Activated T-helper 17 cell treated with anti-CD3 and anti-CD28 coated beads, Interleukin-2, amount 50 U/mL, for 72 hours (primary cell): ENCODE measurements at places on chromosomes 5 and 9. TPM values are rescaled to one million over a fixed set of nuclear protein-coding genes. Genes with fewer than 3 reads are reported as not detected.

HSPB3 gene
- not detected for total RNA-seq

CREBRF gene
- 29.5 TPM for total RNA-seq

IFNA21 gene
- not detected for total RNA-seq

FLT4 gene
- 0.56 TPM for total RNA-seq

GRCh38 chr5:180717989-180718388 is 21.9 kb downstream of the OR2Y1 start:
- peak; percentile 60 for ATAC-seq

SLC4A9 gene
- 0.26 TPM for total RNA-seq

- no peak for ATAC-seq
Measured at GRCh38 chr5:132423438-132423898, 54.0 kb downstream of the SLC22A5 start.

DNA sequence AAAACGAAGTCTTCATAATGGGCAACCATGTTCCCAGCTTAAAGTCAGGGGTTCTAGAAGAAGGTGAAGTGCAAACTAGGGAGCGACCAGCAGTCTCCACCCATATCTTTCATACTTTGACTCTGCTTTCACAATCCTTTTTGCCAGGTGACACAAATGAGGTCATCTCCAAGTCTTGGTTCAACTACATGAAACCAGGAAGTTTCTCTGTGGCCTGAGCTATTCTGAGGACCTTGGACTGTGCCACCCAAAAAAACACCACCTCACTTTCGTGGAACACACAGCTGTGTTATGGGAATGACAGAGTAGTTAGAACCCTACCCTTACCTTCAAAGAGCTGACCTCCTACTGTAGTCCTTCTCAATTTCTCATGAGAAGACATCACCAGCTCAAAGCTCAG is 309.2 kb downstream of the AGTPBP1 start:
- ATAC-seq, result no peak

GRCh38 chr9:131625790-131626670 is 80.7 kb downstream of the PRRT1B start:
- ATAC-seq, result no peak

PTPN3 gene
- total RNA-seq, result 0.82 TPM

DNA sequence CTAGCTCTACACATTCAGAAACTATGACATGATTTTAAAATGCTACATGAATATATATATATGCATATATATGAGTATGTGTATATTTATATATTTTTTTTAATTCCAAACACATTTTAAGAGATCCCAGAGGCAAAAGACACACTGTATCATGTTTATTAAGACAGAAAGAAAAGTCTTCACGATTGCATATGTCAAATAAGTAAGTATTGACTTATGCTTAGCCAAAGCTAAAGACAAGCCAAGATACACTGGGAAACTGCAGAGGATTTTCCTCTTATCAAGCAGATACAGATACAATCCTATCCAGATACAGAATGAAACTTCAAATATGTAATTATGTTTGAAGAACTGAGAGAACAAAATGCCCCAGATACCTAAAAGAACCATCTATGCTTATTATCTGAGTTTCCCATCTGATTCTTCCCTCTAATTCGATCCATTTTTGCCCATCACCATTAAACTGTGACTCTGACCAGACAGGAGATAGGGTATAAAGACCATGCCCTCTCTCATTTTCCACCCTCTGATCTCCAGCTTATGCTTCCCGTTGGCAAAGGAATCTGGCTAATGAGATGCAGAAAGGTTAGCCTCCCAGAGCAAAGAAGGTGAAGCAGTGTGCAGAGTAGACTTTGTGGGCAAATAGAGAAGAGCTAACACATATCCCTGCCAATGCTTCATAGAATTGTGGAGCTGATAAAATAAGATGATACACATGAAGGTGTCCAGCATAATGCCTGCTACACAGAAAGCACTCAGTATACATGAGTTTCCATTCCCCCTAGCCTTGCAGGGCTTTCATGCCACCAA is 131.0 kb upstream of the TARS1 start:
- ATAC-seq, result no peak

- no peak for ATAC-seq
Measured at GRCh38 chr9:127178686-127179632, 56.5 kb upstream of the ANGPTL2 start.

DNA sequence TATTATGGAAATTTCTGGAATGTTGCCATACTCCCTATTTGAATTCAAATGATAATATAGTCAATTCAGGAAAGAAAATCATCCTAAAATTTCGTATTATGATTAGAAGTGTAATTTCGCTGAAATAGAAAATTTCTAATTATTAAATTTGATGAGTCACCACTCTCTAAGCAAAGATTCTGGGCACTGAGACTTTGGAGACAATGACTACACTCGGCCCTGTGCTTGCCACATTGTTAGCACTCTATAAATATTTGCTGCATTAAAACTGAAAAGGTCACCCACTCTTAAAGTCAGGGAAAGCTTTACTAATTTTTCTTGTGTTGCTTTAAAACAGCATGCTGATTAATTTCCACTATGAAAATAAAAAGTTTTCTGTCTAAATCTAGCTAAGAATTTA is 240.3 kb downstream of the TLE4 start:
- ATAC-seq, result peak; percentile 23

GRCh38 chr5:14268738-14269137 is 125.6 kb downstream of the TRIO start:
- no peak for ATAC-seq

LRRC14B gene
- not detected for total RNA-seq

GRCh38 chr9:102237094-102237493 is 498.6 kb upstream of the GRIN3A start:
- no peak for ATAC-seq

PITX1 gene
- not detected for total RNA-seq

GRCh38 chr9:117828466-117828865 is 124.3 kb downstream of the TLR4 start:
- no peak for ATAC-seq

SIL1 gene
- total RNA-seq, result 27.0 TPM

CCL21 gene
- total RNA-seq, result not detected

SLF1 gene
- total RNA-seq, result 16.2 TPM

PTBP3 gene
- 83.5 TPM for total RNA-seq

- no peak for ATAC-seq
Measured at GRCh38 chr5:117794847-117795246, 1193.5 kb downstream of the DTWD2 start.

- peak; percentile 71 for ATAC-seq
Measured at GRCh38 chr5:110738503-110738811, 350 bp upstream of the SLC25A46 start.

GRCh38 chr9:137784641-137785513 is 92.7 kb upstream of the CACNA1B start:
- no peak for ATAC-seq

- no peak for ATAC-seq
Measured at GRCh38 chr9:7300484-7300883, 499.1 kb downstream of the DMAC1 start.

TAF11L5 gene
- total RNA-seq, result not detected

LHX2 gene
- not detected for total RNA-seq

CCDC180 gene
- total RNA-seq, result 0.95 TPM

DNA sequence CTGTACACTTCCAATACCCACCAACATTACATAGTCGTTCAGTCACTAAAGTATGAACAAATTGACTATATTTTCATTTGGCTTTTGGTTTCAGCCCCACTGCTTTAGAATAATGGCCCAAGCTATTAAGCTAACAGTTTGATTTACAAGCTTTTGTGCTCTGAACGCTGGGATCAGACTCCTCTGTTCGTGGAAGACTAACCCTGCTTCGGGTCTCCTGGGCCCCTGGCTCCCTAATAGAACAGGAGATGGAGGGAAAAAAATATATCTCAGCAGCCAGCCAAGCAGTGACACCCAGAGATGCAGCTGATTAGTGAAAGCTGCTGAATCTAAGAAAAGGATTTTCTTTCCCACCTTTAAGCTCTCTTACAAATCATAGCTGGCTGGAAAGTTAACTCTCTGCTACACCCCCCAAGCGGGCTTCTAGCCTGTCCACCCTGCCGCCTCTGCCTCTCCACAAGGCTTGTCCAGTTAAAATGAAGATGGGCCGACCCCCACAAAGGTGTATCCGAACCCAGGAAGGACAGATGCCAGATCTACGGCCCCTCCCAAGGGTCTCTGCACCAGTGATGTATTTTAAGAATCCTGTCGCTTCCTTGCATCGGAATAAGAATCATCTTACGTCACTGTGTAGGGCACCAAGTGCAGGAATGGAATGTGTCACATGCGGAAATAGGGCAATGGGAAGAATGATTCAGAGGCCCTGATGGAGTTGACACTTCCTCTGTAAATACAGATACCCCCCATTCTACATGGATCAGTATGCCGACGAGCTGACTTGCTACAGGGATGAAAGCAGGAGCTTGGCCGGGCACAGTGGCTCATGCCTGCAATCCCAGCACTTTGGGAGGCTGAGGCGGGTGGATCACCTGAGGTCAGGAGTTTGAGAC is 33.4 kb upstream of the BARHL1 start:
- no peak for ATAC-seq

DNA sequence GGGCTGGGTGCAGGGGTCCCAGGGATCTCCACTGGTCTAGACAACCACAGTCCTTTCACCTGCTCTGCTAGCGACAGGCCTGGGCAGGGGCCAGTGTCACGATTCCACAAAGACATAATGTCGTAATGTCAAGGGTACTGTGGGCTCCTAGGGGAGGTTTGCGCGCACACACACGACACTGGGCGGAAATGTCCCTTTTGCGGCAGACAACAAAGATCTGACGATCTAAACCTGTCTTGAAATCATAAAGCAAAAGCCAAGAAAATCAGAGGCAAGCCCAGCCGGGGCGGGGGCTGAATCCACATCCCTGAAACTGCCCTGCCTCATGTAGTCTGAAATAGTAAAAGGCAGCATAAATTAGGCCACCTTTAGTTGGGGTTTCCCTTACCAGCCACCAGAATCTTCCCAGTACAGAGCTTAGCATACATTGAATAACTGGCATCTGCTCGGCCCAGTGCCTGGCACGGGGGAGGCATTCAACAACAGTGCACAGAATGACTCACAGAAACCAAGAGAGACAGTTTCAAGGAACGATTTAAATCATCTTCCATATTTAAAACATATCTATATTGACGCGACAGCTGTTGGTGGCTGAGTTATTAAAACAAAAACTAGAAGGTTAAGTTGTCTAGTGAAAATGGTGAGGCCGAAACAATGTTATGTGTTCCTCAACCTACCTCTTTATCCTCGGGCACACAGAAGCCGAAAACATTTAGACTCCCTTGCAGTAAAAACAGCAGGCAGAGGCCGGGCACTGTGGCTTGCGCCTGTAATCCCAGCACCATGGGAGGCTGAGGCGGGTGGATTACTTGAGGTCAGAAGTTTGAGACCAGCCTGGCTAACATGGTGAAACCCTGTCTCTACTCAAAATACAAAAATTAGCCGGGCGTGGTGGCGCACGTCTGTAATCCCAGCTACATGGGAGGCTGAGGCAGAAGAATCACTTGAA is 151.0 kb downstream of the MYO10 start:
- peak; percentile 96 for ATAC-seq

DNA sequence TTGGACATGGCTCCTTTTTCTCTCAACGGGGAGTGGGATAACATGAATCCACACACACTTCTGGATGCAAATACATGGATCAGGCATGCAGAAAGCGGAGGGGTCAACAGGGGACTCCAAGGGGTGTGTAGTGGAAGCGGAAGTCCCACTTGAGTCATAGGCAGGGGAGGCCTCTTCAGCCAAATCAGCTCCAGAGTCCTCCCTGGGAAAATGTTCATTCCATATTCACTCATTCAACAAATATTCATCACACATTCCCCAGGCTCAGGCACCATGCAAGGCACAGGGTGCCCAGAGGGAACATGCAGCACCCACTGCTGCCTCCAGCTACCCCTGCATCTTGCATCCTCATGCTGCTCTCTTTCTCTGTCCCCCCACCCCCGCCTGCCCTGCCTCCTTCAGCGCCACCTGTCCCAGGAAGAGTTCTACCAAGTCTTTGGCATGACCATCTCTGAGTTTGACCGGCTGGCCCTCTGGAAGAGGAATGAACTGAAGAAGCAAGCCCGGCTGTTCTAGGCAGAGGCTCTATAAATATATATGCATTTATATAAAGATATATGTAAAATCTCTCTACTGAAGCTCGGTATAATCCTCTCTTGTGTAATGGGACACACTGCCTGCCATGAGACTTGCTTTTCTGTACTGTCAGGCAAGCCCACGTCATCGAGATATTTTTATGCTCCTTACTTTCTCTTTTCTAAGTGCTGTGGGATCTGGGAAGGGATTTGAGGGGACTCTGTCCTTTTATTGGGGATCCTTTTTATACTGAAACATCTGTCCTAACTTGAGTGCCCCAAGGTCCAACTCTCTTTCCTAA is 13.6 kb upstream of the AFAP1L1 start:
- no peak for ATAC-seq

GRCh38 chr5:154753792-154754191 is 1.4 kb upstream of the LARP1 start:
- ATAC-seq, result no peak

DNA sequence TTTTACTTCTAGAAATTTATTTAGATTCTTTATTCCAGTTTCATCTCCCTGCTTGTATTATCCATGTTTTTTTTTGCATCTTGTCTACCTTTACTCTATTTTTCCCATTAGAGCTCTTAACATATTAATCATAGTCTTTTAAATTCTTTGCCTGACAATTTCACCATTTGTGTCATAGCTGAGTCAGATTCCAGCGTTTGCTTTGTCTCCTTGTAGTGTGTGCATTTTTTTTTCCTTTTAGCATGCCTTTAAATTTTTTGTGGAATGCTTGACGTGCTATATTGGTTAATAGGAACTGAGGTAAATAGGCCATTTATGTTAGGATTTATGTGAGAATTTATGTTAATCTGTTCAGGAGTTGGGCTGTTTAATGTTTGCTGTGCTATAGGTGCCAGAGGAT is 41.8 kb upstream of the NFIL3 start:
- ATAC-seq, result no peak

PPWD1 gene
- total RNA-seq, result 57.5 TPM

GRCh38 chr5:167696558-167697314 is 594.7 kb upstream of the WWC1 start:
- no peak for ATAC-seq

SIGMAR1 gene
- 42.6 TPM for total RNA-seq

GRCh38 chr9:129145841-129146292 is 32.2 kb downstream of the IER5L start:
- no peak for ATAC-seq

DNA sequence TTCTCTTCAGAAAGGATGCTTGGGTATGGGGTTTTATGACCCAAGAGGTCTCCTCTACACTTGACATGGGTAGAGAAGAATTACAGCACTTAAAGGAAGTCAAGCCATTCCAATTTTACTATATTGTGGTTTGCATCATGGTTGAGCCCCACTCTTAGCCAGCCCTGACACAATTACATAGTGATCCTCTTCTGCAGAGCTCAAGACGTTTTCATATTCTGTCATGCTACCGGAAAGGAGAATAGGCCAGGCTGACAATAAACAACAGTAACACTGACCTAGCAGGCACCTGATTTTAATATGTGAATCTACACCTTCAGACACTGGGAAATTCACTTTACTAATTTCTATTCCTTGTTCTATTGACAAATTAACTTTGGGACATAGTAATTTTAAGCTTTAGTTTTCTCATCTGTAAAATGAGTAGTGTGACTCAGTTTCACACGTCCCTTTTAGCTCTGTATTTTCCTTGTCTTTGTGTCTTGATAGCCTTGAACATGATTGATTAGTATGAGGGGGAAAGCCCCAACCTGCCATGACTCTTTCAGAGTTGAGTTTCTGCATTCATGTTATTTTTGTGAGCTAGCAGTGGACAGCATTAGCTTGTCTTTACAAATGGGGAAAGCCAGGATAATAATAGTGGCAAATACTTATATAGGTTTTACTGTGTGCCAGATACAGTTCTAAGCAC is 83.8 kb downstream of the SV2C start:
- ATAC-seq, result peak; percentile 91

CDH12 gene
- total RNA-seq, result not detected

- no peak for ATAC-seq
Measured at GRCh38 chr5:176716320-176716719, 69.0 kb downstream of the TSPAN17 start.
